ENCODE measurements at places on chromosomes 6 and 20. TPM values are rescaled to one million over a fixed set of nuclear protein-coding genes. Genes with fewer than 3 reads are reported as not detected.

GRCh38 chr6:14707971-14708465, 537.9 kb upstream of the JARID2 start:
- H3K4me1 ChIP-seq = peaks cover 6% of the 10 kb centered on the region
- H3K4me3 ChIP-seq = no peak overlapping the region
- no peak for DNase-seq
- H3K27ac ChIP-seq = no peak overlapping the region
- H3K27me3 ChIP-seq = peaks cover 5% of the 10 kb centered on the region

GRCh38 chr20:25148181-25148981, 47.1 kb upstream of the ENTPD6 start:
- no peak overlapping the region for H3K27ac ChIP-seq
- no peaks in the 10 kb centered on the region for H3K36me3 ChIP-seq
- H3K27me3 ChIP-seq = peaks cover 30% of the 10 kb centered on the region
- H3K4me1 ChIP-seq = peaks cover 22% of the 10 kb centered on the region
- no peak for DNase-seq

- no peak for DNase-seq
- H3K4me3 ChIP-seq = no peak overlapping the region
These were observed 107.2 kb downstream of the MMS22L start for GRCh38 chr6:97175806-97176205.

- peaks cover 16% of the 10 kb centered on the region for H3K27me3 ChIP-seq
- no peaks in the 10 kb centered on the region for H3K4me1 ChIP-seq
- no peak overlapping the region for H3K4me3 ChIP-seq
- H3K36me3 ChIP-seq = no peaks in the 10 kb centered on the region
These were observed 16.1 kb downstream of the PLA2G7 start for GRCh38 chr6:46719099-46719498.

GRCh38 chr6:12635375-12635774, 81.2 kb upstream of the PHACTR1 start:
- no peak overlapping the region for H3K4me3 ChIP-seq
- DNase-seq = no peak
- no peaks in the 10 kb centered on the region for H3K36me3 ChIP-seq
- H3K4me1 ChIP-seq = no peaks in the 10 kb centered on the region
- H3K27ac ChIP-seq = no peak overlapping the region
- H3K27me3 ChIP-seq = no peaks in the 10 kb centered on the region

DNA sequence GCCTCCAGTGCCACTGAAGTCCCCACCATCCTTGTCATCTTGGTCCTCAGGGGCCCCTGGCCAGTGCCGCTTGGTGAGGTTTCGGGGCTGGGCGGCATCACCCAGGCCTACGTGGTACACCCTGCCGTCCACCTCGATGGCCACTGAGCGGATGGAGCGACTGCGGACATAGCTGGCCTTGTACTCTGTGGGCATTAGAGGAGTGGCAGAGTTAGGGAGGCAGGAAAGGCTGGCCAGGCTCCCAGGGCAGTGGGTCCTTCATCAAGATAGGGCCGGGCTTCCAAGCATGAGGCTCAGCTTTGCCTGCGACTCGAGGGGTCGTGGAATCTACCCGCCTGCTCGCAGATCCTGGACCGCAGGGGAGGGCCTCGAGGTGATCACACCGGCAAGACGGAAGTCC, 119.0 kb downstream of the SULF2 start:
- peaks cover 12% of the 10 kb centered on the region for H3K4me1 ChIP-seq
- no peak overlapping the region for H3K27ac ChIP-seq
- no peaks in the 10 kb centered on the region for H3K27me3 ChIP-seq
- no peaks in the 10 kb centered on the region for H3K36me3 ChIP-seq
- H3K4me3 ChIP-seq = no peak overlapping the region

DNA sequence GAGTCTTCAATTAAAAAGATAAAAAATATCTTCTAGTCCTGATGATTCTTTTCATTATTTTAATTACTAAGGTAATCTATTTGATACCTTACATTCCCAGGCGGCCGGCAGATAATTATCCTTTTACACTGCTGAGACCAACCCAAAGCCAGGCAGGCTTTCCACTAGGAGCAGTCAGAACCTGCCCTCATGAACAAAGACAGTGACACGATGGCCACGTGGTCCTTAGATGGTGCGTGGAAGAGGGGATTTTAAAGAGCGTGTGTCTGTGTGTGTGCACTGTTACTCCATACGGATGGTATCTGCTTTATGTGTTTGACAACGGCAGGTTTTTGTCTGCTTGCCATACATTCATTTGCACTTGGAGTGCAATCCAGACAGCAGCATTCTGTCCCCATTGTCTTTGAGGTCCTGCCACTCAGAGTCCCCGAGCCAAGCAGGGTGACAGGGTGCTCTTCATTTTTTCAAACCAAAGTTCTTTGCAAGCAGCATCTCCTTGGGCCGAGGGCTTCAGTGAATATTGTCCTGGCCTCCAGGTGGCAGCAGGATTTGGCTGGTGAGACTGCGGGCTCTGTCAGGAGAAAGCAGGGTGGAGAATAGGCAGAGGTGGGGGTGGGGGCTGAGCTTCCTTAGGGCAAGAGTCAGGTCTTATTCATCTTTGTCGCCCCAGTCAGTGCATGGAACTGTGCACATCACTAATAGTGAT, 260.5 kb downstream of the NRN1 start:
- H3K27me3 ChIP-seq = no peaks in the 10 kb centered on the region
- peaks cover 20% of the 10 kb centered on the region for H3K4me1 ChIP-seq

GRCh38 chr6:41464481-41464880, 81.7 kb upstream of the FOXP4 start:
- no peak overlapping the region for H3K27ac ChIP-seq
- peaks cover 60% of the 10 kb centered on the region for H3K27me3 ChIP-seq
- no peak overlapping the region for H3K4me3 ChIP-seq
- no peaks in the 10 kb centered on the region for H3K36me3 ChIP-seq
- no peak for DNase-seq
- peaks cover 8% of the 10 kb centered on the region for H3K4me1 ChIP-seq

DNA sequence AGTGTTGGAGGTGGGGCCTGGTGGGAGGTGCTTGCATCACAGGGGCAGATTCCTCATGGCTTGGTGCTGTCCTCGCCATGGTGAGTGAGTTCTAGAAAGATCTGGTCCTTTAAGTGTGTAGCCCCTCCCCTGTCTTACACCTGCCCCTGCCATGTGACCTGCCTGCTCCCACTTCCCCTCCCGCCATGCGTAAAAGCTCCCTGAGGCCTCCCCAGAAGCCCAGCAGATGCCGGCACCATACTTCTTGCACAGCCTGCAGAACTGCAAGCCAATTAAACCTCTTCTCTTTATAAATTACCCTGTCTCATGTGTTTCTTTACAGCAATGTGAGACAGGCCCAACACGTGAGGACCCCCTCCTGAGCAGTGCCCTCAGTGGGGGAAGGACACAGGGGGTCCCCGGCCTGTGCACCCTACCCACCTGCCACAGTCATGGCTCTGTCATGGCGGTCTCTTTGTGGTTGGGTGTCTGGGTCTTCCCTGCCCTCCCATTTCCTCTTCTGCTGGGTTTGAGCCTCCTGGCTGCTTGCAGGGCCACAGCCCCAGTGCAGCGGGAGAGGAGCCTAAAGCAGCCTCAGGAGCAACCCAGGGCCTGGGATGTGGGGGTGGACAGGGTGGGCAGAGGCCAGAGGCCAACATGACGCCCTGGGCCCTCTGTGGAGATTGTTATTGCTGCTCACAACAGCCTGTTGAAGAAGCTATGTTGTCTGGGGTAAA, 87.2 kb upstream of the QKI start:
- DNase-seq = no peak
- peak overlapping the region; percentile 35 for H3K4me3 ChIP-seq
- H3K27me3 ChIP-seq = no peaks in the 10 kb centered on the region
- H3K4me1 ChIP-seq = peaks cover 58% of the 10 kb centered on the region
- no peaks in the 10 kb centered on the region for H3K36me3 ChIP-seq
- peak overlapping the region; percentile 78 for H3K27ac ChIP-seq

DNA sequence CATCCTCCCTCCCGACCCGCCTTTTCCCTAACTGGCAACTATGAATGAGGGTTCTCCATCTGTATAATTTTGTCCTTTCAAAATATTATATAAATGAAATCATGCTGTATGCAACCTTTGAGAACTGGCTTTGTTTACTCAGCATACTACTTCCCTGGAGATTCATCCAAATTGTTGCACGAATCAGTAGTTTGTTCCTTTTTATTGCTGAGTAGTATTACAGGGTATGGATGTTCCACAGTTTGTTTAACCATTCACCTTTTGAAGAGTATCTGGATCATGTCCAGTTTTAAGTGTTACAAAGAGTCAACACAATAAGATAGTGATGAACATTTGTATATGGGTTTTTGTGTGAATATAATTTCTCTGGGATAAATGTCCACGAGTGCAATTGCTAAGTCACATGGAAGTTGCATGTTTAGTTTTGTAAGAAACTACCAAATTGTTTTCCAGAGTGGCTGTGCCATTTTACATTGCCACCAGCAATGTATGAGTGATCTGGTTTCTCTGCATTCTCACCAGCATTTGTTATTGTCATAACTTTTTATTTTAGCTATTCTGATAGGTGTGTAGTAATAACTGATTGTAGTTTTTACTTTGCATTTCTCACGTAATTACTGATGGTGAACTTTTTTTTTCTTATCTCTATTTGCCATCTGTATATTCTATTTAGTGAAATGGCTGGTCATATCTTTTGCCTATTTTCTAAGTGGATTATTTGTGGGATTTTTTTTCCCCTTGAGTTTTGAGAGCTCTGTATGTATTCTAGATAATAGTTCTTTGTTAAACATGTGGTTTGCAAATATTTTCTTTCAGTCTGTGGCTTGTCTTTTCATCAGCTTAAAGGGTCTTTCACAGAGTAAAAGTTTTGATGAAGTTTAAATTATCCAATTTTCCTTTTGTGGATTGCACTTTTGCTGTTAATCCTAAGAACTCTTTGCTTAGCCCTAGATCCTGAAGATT, 14.4 kb upstream of the RNF24 start:
- DNase-seq = no peak
- H3K4me1 ChIP-seq = peaks cover 41% of the 10 kb centered on the region
- peaks cover 2% of the 10 kb centered on the region for H3K36me3 ChIP-seq
- no peak overlapping the region for H3K27ac ChIP-seq

Gene TCP11
- not detected for total RNA-seq

Gene GPX5
- not detected for total RNA-seq

Gene C6orf118
- 8.2 TPM for total RNA-seq

Gene CD83
- 7.1 TPM for total RNA-seq
